ENCODE measurements at places on chromosomes 11 and 22. TPM values are rescaled to one million over a fixed set of nuclear protein-coding genes. Genes with fewer than 3 reads are reported as not detected.

GRCh38 chr11:44094260-44094868, 1.1 kb upstream of the EXT2 start:
- peak; percentile 87 for DNase-seq

Gene NNMT
- total RNA-seq = 56.4 TPM

DNA sequence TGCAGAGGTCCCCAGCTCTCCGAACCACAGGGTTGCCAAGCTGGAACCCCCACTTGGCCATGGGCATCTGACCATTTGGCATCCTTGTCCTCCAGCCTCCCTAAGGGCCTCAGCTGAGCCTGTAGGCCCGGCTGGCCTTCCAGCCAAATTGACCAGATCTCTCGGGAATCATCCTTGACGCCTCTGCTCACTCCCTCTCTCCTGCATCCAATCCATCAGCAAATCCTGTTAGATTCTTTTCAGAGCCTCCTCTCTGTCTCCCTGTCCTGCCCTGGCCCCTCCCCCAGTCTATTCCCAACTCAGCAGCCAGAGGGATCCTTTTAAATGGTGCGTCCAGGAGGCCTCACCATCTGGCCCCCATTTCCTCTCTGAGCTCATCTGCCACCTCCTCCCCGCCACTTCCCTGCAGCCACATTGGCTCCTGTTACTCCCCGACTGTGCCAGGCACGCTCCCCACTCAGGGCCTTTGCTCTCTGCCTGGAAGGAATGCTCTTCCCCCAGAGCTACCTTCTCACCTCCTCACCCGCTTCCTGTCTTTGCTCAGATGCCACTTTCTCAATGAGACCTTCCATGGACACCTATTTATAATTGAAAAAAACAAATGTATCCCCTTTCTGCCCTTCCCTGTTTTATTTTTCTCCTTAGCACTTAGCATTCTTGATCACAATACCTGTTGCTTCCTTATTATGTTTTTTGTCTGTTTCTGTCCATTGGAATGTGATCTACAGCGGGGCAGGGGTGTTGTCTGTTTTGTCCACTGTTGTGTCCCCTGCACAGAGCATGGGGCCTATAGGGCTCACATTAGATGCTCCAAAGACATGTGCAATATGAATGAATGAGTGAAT, 78.1 kb downstream of the NFAM1 start:
- no peak for DNase-seq

Gene RFPL1
- not detected for total RNA-seq

GRCh38 chr11:84543367-84544159, 1083.6 kb downstream of the DLG2 start:
- DNase-seq = no peak

Gene OR4C16
- not detected for total RNA-seq

DNA sequence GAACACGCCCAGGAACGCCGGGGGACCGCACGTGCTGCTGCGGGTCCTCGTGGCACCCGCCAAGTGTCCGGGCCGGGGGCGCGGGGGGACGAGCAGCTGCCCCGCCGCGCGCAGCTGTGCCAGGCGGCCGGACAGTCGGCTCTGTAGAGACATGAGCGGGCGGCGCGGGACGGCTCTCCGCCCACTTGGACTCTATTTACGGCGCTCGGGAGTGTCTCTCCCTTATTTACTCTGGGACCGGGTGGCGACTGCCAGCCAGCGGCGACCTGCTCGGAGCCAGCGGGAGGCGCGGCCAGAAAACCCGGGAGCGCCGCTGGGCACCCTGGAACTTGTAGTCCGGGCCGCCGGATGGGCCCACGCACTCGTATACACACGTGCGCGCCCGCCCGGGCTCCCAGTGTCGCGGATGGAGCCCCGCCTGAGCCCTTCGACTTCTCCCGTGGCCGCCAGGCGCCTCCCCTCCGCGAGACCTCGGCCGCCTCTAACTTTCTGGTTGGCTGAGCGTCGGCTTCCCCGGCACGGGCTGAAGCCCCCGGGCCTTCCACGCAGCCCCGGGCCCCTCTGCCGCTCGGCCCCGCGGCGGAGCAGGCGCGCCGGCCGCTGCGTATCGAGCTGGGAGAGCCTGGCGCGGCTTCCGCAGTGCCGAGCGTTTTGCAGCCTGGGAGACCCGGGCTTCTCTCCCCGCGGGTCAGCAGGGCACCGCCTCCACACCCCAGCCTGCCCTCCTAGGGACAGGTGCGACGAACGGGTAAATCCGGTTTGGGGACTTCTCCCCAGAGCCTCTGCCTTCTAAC, at the start of gene MACROD1:
Gene MACROD1, minus strand, starts transcription at position 272 of the 794 bp plus-strand sequence. Its CDS starts 119 bp downstream, at position 153.
- DNase-seq = peak; percentile 76

GRCh38 chr11:44621784-44622183, 56.3 kb downstream of the CD82 start:
- DNase-seq = no peak

Gene PRG3
- total RNA-seq = not detected

DNA sequence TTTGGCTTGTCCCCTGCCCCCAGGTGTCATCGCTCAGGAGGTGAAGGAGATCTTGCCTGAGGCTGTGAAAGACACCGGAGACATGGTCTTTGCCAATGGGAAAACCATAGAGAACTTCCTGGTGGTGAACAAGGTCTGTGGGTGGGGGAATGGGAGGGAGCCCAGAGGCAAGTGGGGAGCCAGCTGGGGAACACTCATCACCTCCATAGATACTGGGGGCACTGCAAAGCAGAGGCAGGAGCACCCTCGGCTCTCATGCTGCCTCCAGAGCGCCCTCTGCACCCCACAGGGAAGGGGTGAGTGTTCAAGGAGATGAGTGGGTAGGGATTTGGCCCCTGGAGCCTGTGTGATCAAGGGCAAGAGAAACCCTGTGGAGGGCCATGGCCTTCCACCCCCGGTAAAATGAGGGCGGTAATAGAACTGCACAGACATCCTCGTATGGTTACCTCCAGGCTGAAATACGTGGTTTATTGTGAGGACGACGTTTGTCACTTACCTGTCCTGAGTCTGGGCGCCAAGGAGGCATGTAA, 14.0 kb downstream of the TMEM258 start:
- no peak for DNase-seq

- no peak for DNase-seq
Observed at GRCh38 chr11:8937159-8937558, 4.4 kb upstream of the C11orf16 start.

Gene MMP27
- total RNA-seq = not detected

Gene GLYAT
- not detected for total RNA-seq

GRCh38 chr22:23204125-23204488, 23.8 kb downstream of the BCR start:
- no peak for DNase-seq

Gene XKR3
- 1.9 TPM for total RNA-seq

Gene MS4A8
- total RNA-seq = not detected

Gene PRRG4
- total RNA-seq = 0.18 TPM

GRCh38 chr22:38727123-38727522, 21.4 kb downstream of the GTPBP1 start:
- no peak for DNase-seq

Gene BRD1
- total RNA-seq = 17.5 TPM

DNA sequence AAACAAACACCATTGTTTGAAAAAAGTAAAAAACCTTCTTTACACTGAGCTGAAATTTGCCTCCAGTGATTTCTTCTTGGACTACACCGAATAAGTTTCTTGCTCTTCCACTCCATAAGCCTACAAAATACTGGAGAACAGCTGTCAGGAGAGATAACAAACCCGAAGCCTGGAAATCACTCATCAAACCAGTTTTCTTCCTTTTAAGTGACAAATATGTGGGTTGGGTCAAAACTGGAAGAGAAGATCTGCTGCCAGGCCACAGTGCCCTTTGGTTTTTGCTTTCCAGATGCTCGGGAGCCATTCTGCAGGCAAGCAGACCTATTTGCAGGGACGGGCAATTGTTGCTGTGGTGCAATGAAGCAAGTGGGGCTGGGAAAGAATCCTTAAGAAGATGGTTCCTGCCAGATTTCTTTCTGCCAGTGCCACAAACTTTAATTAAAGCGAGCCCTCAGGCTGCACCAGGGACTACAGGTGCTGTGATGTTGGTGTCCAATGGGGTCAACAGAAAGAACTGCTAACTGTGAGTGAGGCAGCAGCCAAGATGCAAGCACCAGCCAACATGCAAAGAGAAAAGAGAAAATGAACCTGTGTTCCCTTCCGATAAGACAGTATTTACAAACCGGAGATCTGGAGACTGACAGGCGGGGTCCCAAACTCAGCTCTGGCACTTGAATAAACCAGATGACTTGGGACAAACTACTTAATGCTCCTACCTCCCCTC, 44.8 kb upstream of the SMCO4 start:
- DNase-seq = no peak

DNA sequence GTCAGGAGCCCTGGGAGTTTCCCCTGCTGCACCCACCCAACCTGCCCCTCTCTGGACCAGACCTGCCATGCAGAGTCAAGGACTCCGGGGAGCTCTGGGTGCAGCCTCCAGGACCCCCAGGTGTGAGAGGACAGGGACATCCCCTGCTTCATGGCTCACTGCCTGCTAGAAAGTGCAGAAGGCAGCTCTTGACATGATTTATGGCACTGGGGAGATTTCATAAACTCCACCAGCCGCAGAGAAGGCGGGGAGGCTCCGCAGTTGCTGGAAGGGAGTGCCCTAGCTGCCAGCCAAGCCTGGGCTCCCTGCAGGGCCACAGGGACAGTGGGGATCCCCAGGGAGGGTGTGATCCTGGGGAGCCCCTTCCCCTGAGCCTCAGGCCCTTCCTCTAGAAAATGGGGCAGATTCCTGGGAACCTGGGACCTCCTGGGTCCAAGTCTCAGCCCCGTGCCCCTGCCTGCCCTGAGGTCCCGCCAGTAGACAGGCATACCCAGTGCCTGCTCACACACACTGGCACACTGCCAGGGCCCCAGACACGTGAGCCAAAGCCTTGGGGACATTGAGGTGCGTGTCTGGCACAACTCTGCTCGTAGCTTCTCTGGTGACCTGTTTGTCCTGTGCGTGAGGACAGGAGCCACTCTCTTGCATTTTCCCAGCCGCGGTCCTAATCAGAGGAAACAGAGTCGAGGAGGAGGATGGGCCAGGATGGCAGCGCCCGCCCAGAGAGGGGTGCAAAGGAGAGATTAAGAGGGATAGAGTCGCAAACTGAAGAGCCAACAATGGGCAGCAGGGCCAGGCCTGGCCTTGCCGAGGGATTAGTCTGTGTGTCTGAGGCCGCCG, 13.8 kb downstream of the CABP7 start:
- no peak for DNase-seq

DNA sequence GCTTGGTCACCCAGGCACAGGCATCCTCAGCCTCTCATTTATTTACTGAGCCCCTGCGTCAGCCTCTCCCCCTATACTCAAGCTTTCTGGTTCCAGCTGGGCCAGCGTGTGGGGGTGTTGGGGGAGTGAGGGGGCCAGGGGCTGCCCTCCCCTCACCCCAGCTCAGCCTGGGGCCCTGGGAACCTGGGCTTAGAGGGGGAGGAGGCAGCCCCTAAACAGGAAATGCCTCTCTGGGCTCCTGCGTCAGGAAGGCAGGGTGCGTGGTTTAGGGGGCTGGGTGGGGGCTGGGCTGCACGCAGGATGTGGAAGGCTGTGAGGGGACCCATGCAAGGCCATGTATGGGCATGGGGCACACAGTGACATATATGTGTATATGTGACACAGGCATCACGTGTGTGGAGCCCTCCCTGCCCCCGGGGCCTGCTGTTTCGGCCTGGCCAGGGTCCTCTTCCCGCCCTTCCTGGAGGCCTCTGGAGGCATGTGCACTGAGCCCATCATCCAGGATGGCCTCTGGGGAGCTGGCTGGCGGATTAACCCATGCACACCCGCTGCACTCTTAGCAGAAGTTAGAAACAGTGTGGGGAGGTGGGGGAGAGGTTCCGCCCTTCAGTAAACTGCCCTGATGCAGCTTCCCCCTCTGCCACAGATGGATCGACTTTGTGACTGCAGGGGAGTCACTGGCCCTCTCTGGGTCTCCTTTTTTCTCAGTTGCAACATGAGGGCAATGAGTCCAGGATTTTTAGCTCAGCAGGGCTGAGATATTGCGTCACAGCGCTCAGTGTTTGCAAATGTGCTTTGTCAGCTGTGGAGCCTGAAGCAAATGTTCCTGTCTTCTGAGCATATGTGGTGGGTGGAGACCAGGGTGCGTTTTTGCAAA, 1.1 kb upstream of the CD248 start:
- no peak for DNase-seq

Gene ALDH3B2
- total RNA-seq = 0.72 TPM

Gene APOL5
- total RNA-seq = not detected

DNA sequence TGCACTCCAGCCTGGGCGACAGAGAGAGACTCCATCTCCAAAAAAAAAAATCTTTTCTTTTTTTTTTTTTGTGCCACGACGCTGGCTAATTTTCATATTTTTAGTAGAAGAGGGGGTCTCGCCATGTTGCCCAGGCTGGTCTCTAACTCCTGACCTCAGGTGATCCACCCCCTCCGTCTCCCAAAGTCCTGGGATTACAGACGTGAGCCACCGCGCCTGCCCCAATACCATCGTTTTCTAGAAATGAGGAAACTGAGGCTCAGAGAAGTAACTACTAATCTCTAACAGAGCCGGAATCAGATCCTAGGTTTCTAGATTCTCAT, 13.5 kb downstream of the SSH3 start:
- DNase-seq = no peak

Gene BRSK2
- total RNA-seq = 4.5 TPM

- DNase-seq = no peak
Observed at GRCh38 chr11:65554057-65554818, 3.9 kb downstream of the LTBP3 start.

GRCh38 chr11:10351765-10352641, 47.1 kb downstream of the ADM start:
- DNase-seq = no peak

Gene PDE2A
- total RNA-seq = 0.64 TPM

Gene MLC1
- not detected for total RNA-seq

- no peak for DNase-seq
Observed at GRCh38 chr11:62614275-62614674, 1.2 kb downstream of the ROM1 start.

DNA sequence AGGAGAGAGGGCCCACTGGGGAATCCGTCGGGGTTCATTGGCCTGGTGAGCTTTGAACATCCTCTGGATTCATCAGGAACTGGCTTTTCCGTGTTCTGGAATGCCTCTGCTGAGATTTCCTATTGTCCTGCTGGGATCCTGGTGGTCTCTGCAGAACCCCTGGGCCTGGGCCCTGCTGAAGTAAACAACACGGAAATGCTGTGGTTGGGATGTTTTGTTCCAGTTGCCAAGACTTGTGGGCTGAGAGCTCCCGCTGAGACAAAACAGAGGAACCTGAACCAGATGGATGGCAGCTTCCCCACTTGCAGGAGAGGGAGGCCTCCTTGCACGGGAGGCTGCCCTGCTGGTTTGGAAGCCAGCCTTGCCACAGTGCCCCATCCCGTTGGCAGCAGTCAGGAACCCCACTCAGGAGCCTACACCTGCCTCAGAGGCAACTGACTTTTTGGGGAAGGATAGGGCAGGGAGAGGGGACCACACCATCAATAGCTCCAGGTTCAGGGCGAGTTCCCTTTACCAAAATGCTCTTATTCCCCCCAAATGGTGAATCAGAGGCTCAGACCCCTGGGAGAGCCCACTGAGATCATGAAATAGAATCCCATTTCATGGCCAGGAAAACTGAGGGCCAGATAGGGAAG, 60.7 kb downstream of the LRRC32 start:
- DNase-seq = no peak

- DNase-seq = no peak
Observed at GRCh38 chr11:98227278-98227677, 793.5 kb upstream of the CNTN5 start.
